SW480 (cell line): ENCODE measurements at places on chromosomes 1 and 21.

DNA sequence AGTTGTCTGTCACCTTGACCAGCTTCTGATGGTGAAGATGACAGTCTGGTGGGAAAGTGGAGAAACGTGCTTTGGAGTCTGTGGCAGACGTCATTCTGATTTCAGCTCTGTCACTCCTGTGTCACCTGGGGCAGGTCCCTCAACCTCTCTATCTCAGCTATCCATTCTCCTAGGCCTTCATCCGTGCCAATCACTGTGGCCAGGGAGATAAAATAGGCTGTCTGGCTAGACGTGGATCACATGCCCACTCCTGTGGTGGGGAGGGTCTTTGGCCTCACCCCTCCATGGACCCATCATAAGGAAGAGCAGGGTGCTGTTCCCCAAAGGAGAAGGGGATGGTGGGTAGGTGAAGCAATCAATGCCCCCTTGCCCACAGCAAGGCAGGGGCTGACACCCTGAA lies 140.3 kb downstream of the ACTL8 start:
- no peak for DNase-seq

GRCh38 chr1:10754568-10755329 lies 41.7 kb downstream of the CASZ1 start:
- DNase-seq: no peak

GRCh38 chr1:164518692-164519332 lies 40.2 kb upstream of the PBX1 start:
- DNase-seq: no peak

- DNase-seq: no peak
Observed at GRCh38 chr1:115118611-115119010, 29.3 kb upstream of the TSPAN2 start.

DNA sequence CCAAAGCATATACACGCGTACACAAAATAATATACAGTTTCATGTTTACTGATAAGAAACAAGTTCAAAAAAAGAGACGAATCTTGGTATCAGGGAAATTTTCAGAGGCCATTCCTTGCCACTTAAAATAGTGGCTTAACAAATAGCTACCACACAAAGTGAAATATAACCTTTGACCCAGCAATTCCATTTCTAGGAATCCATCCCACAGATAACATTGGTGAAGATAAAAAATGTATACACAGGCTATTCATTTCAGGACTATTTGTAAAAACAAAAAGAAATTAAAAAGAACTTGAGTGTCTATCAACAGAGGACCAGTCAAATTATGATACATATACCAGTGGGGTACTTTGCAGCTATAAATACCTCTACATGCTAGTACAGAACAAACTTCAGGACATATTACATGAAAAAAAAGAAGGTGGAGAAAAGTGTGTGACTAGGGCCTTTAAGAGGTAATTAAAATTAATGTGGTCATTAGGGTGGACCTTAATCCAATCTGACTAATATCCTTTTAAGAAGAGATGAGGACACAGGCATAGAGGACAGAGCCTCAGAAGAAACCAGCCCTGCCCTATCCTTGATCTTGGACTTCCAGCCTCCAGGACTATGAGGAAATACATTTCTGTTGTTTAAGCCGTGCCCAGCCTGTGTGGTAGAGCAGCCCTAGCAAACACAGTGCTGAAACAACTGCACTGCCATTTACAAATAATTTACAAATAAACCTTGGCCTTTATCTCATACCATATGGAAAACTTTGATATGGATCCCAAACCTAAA lies 7.8 kb downstream of the UBE2G2 start:
- no peak for DNase-seq

- no peak for DNase-seq
Observed at GRCh38 chr1:155080312-155081228, 1.9 kb downstream of the EFNA3 start.

- no peak for DNase-seq
Observed at GRCh38 chr1:35058988-35059387, 20.2 kb upstream of the ZMYM1 start.

GRCh38 chr1:24589200-24589599 lies 33.3 kb downstream of the NCMAP start:
- DNase-seq: no peak

DNA sequence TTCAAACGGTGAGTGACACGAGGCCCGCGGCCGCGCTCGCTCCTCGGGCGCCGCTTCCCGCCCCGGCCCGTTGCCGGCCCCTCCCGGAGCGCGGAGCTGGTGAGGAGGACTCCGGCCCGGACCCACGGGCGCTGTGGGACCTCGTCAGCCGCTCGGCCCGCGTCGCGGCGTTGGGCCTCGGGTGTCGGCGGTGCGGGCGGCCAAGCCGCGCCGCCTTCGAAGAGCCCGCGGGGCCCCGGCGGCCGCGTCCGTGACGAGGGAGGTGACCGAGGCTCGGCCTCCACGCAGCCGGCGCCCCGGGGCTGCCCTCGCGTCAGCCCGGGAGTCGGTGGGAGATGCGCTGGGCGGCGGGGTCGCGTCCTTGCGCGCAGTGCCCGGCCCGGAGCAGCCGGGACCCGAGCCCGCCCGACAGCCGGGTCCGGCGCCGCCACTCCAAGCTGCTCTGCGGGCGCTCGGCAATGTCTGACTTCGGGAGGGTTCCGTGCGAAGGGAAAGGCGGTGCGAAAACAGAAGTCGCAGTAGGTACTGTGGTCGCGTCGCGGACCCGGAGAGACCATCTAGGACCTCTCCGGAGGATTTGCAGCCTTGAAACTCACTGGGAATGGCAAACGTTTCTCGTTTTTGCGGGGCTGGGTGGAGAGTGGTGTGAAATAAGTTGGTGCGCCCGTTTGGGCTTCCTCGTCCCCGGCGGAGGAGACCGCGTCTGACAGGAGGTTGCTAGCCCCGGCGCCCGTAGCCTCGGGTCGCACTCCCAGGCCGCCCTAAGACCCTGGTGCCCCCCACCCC lies 829 bp downstream of the SPEN start:
- peak; percentile 39 for DNase-seq

- no peak for DNase-seq
Observed at GRCh38 chr1:175683491-175684298, 59.7 kb downstream of the TNR start.

GRCh38 chr1:197063212-197063611 lies 3.8 kb downstream of the F13B start:
- no peak for DNase-seq

GRCh38 chr1:243792401-243792800 lies 57.6 kb downstream of the AKT3 start:
- DNase-seq: no peak

GRCh38 chr1:172960454-172961208 lies 90.1 kb downstream of the TNFSF18 start:
- no peak for DNase-seq

GRCh38 chr1:100342348-100342747 lies 10.0 kb upstream of the CDC14A start:
- DNase-seq: no peak
